Stimulated activated CD8-positive, alpha-beta memory T cell treated with anti-CD3 and anti-CD28 coated beads, Interleukin-15, amount 100 ng/mL, for 24 hours (primary cell): ENCODE measurements at places on chromosomes 5 and 9.

DNA sequence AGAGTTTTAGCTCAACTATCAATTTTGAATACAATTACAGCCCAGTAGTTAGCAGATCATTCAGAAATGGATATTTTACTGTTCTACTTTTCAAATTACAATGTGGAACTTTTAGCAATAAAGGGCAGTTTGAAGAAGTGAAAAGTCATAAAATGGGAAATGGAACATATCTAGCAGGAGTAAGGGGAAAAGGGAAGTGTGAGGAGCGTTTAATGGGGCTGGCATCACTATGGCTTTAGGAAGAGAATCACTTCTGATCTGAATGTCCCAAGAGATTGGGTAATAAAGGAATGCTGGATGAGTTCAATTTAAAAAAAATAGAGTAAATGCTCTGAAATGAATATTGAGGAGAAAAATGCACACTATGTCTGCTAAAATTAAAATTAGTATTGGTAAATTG, 77.4 kb downstream of the ATPSCKMT start:
- DNase-seq = no peak

- DNase-seq = no peak
Observed at GRCh38 chr5:61589946-61590345, 257.9 kb downstream of the ZSWIM6 start.

DNA sequence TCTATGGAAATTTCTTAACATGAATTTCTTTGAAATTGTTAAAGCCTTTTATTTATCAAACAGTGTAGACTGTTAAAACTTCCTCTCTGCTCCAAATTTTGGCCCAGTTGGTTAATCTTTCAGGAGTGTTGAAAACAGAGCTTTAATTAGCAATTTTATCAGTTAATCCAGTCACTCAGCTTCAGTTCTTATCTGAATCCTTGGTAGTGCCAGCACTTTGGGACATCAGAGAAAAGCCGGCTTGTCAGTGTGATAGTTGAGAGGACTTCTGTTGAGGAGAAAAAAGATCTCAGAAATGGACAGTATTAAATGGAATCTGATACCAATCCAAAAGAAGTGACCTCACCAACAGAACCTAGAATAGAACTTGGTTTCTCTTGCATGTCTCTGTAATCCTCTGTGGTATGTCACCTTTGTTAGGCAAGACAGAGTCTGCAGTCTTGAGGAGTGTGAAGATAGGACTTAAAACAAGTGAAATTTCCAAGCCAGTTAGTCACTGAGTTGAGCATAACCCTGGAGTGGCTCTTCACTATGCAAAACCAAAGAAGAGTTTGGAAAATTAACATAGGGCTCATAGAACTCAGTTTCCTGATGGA, 251.8 kb downstream of the NNT start:
- no peak for DNase-seq

- DNase-seq = no peak
Observed at GRCh38 chr5:72093217-72093616, 14.1 kb upstream of the MAP1B start.

GRCh38 chr9:128540634-128541360, 11.6 kb upstream of the SPTAN1 start:
- DNase-seq = no peak

DNA sequence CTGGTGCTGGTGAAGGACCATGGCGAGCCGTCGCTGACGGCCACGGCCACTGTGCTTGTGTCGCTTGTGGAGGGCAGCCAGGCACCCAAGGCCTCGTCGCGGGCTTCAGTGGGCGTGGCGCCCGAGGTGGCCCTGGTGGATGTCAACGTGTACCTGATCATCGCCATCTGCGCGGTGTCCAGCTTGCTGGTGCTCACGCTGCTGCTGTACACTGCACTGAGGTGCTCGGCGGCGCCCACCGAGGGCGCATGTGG, 2.2 kb downstream of the PCDHA10 start:
- no peak for DNase-seq

- DNase-seq = no peak
Observed at GRCh38 chr9:94639999-94640376, 670 bp upstream of the FBP1 start.

DNA sequence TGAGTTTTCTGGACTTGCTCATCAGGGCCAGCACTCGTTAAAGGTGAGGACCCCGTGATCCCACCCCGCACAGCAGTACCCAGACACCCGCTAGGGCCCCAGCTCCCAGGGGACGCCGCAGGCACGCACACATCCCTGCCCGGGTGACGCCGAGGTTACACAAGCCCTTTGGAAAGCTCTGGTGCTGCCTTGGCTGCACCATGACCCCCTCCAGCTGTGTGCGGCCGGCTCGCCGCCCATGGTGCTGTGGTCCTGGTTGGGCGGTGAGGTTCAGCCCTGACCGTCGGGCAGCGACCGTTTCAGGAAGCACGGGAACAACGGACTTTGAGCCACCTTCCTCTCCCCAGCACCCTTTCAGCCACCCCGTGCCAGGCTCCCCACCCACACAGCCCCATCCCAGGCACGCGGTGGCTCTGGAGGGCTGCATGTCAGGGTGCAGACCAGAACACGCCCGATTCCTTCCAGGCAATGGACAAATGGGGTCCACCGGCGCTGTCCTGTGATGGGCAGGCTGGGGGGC, 7.5 kb upstream of the SLC12A7 start:
- no peak for DNase-seq

GRCh38 chr5:179376701-179377420, 31.6 kb upstream of the ADAMTS2 start:
- DNase-seq = no peak

GRCh38 chr5:91174396-91174795, 208.7 kb downstream of the ARRDC3 start:
- DNase-seq = no peak

GRCh38 chr9:91246846-91247245, 114.9 kb downstream of the AUH start:
- no peak for DNase-seq

- DNase-seq = no peak
Observed at GRCh38 chr9:76891279-76891678, 14.6 kb downstream of the PRUNE2 start.

- no peak for DNase-seq
Observed at GRCh38 chr9:133869674-133870405, 122.3 kb downstream of the VAV2 start.

DNA sequence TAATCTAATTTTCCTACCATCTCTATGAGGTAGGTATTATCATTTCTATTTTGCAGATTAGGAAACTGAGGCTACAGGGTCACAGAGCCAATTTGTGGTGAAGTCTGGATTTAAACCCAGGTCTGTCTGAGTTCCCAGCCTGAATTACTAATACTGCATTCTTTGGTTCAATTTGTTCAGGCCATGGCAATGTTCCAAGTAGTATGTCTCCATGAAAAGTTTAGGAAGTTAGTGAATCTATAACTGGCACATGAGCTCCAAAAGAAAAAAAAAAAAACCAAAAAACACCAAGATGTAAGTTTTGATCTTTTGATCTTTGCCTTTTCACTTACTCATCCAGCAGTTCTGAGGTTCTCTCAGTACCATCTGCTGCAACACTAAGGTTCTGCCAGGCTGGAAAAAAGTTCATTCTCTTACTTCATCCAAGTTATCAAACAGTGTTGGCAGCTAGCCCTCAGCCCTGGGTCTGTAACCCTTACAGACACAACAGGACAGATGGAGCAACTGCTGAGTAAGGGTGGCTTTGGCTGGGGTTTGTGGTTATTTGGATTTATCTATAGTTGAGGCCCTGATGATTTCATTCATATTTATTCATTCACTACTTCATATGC, 4.4 kb upstream of the TMEM268 start:
- DNase-seq = no peak

- DNase-seq = no peak
Observed at GRCh38 chr9:87184956-87185642, 237.8 kb upstream of the GAS1 start.

DNA sequence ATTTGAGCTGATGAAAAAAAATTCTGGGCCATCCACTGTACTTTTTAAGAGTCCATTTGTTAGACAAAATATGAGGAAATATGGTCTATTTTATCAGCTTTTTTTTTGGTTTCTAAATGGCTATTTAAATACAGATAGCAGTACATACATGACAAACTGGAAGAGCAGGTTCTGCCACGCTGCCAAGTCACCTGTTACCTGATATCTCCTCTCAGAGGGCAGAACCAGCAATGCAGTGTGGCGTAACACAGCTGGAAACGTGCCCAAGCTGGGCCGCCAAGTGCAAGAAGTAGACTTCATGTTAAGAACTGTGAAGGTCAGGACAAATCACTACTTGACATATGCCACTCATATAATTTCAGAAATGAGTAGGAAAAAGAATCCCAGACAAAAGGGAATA, 8.1 kb downstream of the MCIDAS start:
- DNase-seq = no peak

DNA sequence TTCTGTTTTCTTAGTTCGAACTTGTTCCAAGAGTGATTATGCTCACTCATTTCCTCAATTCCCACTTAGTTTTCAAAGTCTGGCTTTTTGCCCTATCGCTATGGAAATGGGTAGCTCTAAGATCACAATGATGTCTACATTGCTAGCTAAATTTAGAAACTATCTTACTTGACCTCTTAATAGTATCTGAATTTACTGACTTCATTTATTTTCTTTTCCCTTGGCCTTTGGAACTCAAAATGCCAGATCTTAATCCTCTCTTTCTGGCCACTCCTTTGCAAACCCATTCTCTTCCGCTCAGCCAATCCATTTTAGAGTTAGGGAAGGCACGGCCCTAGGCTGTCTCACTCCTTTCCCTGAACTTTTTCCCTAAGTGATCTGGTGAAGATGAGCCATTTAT, 137.0 kb downstream of the FER start:
- no peak for DNase-seq

DNA sequence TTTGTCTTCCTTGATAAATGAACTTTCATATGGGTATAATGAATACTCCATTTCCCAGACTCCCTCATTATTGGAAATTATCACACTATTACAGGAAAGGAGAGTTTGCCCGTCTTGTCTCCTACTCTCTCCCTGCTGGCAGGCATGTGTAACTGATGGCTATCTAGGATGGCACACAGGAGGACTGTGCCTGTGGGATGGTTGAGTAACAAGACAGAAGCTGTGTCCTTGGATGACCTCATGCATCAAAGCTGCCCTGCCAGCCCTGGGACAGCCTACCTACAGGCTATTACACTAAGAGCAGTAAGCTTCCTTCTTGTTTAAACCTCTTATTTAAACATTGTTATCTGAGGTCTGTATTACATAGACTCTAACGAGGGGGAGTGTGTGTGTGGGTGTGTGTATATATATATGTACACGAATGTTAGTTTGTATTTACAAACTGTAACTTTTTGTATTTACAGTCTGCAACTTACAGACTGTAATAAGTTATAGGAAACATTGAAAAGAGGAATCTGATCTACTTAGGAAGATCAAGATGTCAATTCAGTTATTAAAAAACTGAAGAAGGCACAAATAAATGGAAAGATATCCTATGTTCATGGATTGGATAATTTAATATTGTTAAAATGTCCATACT, 247.6 kb upstream of the ACO1 start:
- no peak for DNase-seq

DNA sequence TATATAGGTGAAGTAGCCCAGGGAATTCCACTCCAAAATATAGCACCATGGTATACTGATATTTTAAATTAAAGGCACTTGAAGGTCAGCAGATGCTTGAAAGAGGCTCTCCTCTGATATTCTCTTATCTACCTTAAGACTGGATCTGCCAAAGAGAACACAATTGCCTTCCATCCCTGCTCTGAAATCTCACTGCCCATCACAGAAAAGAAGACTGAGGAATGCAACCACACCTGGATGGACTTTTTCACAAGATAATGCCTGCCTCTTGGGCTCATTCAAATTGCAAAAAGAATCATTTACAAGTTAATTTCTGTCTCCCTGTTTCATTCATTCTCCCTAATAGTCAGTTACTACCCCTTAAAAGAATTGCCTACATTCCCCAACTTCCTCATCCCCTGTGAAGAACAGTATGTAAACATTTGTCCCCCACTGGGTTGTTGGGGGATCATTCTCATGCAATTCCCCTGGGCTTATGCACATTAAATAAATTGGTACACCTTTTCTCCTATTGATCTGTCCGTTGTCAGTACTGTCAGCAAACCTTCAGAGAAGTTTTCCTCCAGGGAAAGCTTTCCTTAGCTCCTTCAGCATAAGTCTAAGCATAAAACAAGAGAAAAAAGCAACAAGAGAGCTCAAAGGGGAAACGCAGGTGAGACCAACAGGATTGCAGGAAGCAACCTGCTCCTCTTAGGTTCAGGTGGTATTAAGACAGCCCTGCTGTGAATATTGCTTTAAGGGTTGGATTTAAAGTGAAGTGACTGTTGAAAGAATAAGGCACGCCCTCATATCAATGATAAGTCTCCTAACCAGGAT, 171.4 kb upstream of the SLC30A5 start:
- no peak for DNase-seq

DNA sequence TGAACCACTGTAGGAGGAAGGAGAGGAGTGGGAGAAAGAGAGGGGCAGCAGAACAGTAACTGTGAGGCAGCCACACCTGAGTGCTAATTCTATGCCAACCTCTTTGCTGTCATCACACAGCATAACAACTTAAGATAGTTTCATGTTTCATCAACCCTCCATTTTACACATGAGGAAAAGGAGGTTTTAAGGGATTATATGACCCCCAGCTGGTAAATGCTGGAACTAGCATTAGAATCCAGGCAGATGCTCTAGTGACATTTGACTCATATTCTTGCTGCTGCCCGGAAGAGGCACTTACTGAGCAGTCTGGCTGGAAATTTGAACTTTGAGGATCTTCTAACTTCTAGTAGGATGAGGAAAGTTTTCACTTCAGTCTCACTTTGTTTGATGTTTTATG, 24.1 kb upstream of the VLDLR start:
- no peak for DNase-seq

- no peak for DNase-seq
Observed at GRCh38 chr9:71820403-71820921, 52.1 kb upstream of the CEMIP2 start.

DNA sequence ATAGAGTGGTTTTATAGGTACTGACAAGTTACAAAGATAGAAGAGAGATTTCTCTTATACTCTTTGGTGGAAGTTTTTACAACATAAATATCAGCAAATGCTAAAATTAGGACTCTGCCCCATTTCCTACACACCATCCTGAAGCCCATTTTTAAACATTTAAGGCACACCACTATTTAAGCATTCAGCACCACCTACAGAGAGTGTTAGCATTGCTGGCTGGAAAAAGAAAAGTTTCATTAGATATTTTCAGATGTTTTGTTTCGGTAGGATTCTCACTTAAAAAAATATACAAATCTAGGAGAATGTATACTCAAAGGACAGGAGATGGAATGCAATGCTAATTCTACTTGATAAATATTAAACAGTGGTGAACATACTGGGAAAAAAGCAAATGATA, 192.9 kb upstream of the HAPLN1 start:
- DNase-seq = no peak

DNA sequence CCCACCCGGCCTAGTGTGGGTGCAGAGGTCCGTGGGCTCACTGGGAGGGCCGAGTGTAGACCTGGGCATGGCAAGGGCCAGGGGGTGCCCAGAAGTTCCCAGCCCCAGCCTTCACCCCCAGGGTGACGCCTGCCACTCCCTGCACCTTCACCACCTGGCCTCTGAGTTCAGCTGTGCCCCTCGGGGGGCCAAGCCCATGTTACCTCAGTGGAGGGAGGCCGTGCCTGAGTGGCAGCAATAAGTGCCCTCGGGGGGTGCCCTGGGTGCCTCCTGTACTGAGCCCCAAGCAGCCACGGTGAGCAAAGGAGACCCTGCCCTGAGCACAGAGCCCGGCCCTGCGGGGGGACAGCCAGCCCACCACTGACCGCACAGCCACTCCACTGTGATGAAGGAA, 10.3 kb upstream of the FCN2 start:
- DNase-seq = no peak
